Stimulated activated CD8-positive, alpha-beta memory T cell treated with anti-CD3 and anti-CD28 coated beads, Interleukin-4, amount 100 ng/mL, for 1 hour (primary cell): ENCODE measurements at places on chromosomes 2 and 18.

DNA sequence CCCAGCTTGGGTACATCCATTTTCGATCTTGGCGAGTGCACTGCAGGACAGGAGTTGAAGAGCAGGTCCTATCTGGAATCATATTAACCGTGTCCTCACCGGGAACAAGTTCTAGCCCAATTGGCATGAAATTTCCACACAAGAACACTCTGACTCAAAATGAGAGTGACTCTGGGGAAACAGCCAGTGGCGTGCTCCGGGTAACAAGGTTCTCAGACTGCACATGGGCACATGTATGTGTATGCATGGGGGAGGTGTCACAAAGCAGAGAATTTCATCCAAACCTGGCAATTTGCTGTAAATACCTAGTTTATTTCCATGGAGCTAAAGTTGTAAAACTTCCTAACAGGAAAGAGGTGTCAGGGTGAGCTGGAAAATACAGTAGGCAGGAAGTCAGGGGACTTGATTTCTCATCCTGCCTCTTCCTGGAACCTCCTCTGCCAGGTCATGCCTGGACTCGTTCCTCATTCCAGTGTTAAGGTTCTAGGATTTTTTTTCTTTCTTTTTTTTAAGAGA lies 1.7 kb downstream of the TUBB6 start:
- DNase-seq: no peak

- no peak for DNase-seq
Observed at GRCh38 chr2:120396861-120397811, 51.2 kb downstream of the INHBB start.

DNA sequence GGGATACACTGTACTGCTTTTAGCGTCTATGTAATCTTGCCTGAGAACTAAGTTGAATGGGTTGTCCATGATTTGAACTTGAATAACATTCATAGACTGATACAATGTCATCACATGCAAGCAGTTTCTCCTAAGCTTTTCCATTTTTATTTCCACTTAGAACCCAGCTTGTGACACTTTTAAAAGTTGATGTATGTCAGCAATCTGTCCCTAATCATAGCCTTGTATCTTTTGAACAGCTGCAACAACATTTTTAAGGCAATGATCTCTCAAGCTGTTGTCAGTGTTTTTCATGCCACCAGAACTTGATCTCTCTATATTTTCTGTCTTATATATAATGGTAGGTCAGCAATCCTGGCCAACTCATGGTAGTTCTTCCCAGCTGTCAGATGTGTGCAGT lies 185.0 kb downstream of the DOK6 start:
- no peak for DNase-seq

DNA sequence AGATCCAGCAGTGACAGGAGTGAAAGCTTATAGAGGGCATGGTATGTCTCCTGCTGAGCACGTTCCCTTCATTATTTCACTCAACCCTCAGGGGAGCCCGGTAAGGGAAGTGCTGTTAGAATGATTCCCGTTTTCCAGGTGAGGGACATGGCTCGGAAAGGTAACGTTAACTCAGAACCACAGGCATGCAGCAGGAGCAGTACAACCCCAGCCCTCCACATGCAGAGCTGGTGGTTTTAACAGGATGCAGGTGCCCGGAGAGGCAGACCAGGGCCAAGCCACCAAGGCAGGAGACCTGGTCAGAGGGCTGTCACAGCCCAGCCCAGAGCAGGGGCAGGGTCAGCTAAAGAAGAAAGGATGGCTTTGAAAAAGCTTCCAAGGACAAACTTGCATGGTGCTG lies 268.5 kb downstream of the SH3BP4 start:
- no peak for DNase-seq

- DNase-seq: no peak
Observed at GRCh38 chr2:159516241-159516758, 100.0 kb downstream of the BAZ2B start.

- DNase-seq: no peak
Observed at GRCh38 chr2:105797298-105797819, 52.6 kb downstream of the NCK2 start.
